ENCODE measurements at places on chromosomes 6 and 20.

GRCh38 chr20:16803965-16804792 is 56.0 kb downstream of the OTOR start:
- peak; percentile 42 for DNase-seq

DNA sequence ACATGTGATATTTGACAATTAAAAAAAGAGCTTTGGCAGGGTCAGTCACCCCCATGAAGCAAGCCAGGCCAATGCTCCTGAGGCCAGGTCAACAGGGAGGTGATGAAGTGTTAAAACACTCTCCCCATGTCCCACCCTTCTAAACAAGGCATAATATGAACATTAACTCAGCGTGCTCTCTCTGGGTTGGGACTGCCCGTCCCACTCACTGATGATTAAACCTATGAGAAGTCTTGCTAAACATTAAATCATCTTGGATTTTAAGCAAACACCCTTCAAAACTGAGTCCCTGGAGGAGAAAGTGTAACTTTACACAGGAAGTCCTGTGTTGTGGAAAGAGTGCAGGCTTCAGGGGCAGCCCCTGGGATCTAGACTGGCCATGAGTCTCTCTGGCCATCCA is 558.5 kb downstream of the CD83 start:
- DNase-seq, result no peak

- no peak for DNase-seq
These were observed 44.7 kb downstream of the PLAGL1 start for GRCh38 chr6:143963158-143963919.

DNA sequence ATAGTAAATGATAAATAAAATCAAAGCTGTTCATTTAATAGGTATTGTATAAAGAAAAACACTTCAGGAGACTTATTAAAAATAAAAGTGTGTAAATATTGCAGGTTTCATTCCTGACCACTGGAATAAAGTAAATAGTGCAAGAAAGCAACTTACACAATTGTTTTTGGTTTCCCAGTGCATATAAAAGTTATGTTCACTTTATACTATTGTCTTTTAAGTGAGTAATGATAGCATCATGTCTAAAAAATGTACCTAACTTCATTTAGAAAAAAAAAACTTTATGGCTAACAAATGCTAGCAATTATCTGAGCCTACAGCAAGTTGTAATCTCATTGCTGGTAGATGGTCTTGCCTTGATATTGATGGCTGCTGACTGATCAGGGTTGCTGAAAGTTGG is 726.6 kb upstream of the POU3F2 start:
- no peak for DNase-seq

- DNase-seq, result no peak
These were observed 272.6 kb downstream of the TMEM242 start for GRCh38 chr6:157050537-157051265.

GRCh38 chr20:39878320-39878719 is 810.7 kb downstream of the MAFB start:
- DNase-seq, result no peak

- DNase-seq, result no peak
These were observed 7.4 kb upstream of the TJAP1 start for GRCh38 chr6:43469947-43470346.

DNA sequence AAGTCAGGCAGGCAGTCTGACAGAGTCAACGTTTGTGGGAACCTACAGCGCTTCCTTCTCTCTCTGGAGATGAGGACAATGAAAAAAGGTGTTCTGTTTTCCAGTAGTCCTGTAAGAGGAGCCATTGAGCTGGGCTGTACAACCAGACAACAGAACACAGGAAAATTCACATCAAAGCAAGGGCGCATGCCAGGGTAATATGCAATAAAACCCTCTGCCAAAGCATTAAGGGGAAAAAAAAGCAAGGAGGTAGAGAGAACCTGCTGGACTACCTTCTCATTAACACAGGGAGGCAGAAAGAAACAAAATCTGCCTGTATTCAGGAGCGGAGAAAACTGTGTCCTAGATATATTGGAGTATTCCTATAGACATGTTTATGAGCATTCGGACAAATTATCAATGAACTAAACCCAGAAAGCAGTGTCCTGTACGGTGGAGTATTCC is 1.3 kb downstream of the RNF24 start:
- DNase-seq, result peak; percentile 86

- DNase-seq, result peak; percentile 50
These were observed 92.3 kb downstream of the FIG4 start for GRCh38 chr6:109783250-109783986.

DNA sequence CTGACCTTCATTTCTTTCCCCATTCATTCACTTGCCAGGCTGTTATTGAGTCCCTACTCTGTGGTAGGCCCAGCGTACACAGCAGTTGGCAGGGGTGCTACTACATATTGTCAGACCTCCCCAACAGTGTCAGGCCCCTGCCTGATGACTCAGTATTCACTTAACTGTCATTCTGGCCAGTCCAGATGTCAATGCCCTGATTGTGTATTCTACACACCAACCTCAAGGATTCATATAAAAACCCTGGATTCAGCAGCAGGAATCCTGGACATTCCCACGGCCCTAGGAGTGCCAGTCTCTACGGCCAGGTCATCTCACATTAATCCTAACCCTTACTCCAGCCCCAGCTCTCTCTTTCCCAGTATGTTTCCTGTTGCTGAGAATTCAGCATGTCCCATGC is 151.5 kb downstream of the TASP1 start:
- DNase-seq, result no peak

DNA sequence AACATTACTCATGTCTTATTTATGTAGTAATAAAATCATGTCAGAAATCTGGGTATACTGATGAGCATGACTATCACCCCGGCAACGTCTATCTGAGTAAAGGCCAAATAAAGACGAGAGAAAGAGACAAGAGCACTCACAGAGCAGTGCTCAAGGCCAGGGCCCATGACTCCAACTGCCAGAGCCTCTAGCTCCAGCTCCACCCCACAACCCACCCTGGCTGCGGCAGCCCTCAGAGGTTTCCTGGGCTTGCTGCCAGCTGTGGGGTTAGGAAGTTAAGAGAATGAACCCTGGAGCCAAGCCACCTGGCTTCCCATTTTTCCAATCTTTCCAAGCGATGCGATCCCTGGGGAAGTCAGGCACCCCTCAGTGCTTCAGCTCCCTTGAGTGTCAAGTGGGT is 92.0 kb upstream of the PAX1 start:
- DNase-seq, result no peak

GRCh38 chr6:133185731-133186130 is 55.4 kb upstream of the EYA4 start:
- no peak for DNase-seq

- DNase-seq, result no peak
These were observed 99.5 kb upstream of the SUPT3H start for GRCh38 chr6:45477278-45477677.

GRCh38 chr6:6891949-6892461 is 215.8 kb upstream of the RREB1 start:
- peak; percentile 72 for DNase-seq

- DNase-seq, result peak; percentile 32
These were observed 801 bp downstream of the FBXL4 start for GRCh38 chr6:98946879-98947410.

DNA sequence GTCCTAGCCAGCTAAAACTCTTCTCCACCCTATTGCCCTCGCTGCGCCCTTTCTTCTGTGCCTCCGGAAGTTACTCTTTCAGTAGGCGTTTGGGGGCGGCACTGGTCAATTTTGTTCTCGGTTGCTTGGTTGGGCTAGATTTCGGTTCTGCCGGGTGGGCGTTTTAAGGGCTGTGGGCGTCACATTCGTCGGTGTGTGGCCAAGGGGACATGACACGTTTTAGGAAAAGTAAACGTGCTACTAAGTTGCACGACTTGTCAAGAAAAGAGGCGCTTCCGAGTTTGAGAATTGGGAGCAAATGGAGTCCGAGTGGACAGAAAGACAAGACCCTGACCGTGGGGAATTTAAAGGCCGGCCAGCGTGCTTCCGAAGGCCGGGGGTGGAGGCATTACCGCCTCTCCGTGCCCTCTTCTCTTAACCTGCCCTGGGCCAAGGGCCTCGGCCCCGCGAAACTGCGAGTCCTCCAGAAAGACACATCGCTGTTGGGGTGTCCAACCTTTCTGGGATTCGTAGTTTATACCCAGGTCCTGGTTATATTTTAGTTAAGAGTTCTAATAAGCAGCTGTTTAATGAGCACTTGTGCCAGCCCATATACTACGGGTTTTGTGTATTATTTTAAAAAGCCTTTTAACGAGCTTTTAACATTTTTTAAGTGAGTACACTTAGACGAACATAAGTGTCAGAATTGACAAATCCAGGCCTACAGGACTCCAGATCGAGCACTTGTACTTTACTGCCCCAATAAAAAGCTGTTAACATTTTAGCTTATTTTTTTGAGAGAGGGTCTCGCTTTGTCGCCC is 664 bp upstream of the BAG6 start:
- DNase-seq, result no peak

DNA sequence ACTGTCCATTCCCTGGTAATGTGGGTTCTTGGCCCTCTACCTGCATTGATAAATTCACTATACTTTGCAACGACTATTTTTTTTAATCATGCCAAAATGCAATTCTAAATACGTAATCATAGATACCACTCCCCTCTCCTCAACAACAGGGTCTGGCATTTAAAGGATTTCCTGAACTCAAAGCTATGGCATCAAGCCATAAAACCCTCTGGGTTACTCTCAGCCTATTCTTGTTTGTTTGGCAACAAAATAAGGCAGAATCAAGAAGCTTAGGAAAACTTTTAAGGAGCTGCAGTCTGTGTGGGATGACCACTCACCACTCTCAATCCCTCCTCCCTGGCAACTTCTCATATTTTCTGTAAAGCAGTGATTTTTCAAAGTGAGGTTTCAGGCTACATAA is 669.9 kb upstream of the ID4 start:
- DNase-seq, result no peak

DNA sequence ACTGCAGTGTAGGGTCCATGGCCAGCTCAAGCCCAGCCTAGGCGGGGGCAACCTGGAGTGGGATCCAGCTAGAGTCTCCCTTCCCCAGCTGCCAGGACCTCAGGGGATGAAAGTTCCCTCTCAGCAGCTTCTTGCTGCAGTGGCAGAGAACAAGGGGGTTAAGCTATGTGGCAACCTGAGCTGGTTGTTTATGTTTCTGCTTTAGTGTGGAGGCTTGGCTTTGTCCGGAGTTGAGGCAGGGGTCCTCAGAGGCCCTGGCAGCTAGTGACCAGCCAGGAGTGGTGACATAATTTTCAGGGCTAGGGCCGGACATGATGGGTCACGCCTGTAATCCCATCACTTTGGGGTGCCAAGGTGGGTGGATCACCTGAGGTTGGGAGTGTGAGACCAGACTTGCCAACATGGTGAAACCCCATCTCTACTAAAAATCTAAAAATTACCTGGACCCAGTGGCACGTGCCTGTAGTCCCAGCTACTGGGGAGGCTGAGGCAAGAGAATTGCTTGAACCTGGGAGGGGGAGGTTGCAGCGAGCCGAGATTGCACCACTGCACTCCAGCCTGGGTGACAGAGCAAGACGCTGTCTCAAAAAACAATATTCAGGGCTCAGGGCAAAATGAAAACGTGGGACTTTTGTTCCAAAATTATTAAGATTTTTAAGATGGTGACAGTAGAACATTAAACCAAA is 8.5 kb upstream of the PCIF1 start:
- DNase-seq, result no peak

GRCh38 chr20:63555661-63556381 is 1.9 kb downstream of the FNDC11 start:
- no peak for DNase-seq

- DNase-seq, result no peak
These were observed 582.0 kb downstream of the KIF16B start for GRCh38 chr20:15991279-15991678.

GRCh38 chr6:154763650-154764049 is 30.4 kb downstream of the SCAF8 start:
- peak; percentile 74 for DNase-seq

DNA sequence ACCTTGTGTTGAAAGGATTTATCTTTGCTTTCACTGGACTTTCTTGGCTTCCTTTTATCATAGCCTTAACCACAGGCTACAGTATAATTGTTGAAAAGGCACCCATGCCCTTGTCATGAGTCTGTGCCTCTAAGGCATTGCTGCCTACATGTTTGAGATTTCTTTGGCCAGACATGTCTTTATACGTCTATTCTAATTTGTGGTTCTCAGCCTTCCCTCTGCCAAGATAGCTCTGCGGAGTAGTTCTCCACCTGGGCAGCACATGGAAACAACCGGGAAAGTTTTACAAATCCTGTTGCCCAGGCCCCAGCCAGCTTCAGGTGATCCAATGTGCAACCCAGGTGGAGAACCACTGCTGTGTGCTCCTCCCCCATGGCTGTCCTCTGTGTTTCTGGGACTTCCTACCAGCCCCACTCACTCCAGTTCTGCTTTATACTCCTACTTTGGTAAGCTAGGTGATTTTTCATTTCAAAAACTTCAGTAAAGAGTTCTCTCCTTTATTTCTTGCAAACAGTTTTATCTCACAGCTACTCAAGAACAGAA is 159.6 kb upstream of the MYLIP start:
- no peak for DNase-seq

GRCh38 chr6:135162678-135163439 is 18.2 kb upstream of the MYB start:
- peak; percentile 33 for DNase-seq

- DNase-seq, result no peak
These were observed 136.1 kb downstream of the FOXC1 start for GRCh38 chr6:1745814-1746213.

DNA sequence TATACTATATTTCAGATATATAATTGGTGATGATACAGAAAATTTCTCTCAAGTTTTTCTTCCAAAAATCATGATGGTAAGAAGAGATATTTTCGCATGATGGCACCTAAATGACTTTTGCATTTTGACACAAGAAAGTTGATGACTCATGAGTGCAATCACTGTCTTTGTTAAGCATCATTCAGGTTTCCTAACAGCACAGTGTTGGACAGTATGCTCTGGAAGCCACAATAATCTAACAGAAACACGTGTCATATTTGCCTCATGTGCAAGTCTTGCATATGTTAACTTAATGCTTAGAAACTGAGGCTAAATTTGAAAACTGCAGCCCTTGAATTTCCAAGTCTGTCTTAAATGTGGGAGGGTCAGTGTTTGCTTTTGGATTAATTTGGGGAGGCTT is 533.5 kb downstream of the LMBRD1 start:
- no peak for DNase-seq

- DNase-seq, result no peak
These were observed 14.0 kb downstream of the SLC17A9 start for GRCh38 chr20:62966212-62967148.

DNA sequence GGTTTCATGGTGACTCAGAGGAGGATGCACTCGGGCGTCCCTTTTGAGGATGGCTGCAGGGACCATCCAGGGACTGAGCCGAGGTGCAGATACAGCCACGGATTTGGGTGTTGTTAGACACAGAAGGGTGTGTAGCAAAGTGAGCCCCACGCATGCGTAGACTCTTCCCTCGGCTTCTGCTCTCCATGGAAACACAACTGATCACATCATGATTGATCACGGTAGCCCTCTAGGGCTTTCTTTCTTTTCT is 606 bp upstream of the ULBP1 start:
- DNase-seq, result no peak

- no peak for DNase-seq
These were observed 48.7 kb downstream of the QKI start for GRCh38 chr6:163463180-163463579.

DNA sequence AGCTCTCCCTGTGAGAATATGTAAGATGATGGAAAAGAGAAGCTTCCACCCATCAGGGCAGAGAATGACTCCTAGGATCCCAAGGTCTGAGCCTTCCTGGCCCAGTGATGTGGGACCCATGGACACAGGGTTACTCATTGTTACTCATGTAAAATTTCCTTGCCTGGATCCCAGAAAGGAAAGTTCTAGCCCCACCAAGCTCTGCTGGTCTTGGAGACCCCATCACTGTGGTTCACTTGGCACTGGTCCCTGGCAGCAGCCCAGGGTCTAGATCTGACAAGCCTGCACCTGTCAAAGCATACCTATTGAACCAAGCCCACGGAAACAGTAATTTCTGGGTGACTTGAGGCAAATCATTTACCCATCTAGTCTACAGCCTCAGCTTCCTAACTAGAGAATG is 22.1 kb downstream of the MDGA1 start:
- no peak for DNase-seq
